Dermis blood vessel endothelial cell (primary cell): ENCODE measurements at places on chromosomes 1 and 21. TPM values are rescaled to one million over a fixed set of nuclear protein-coding genes. Genes with fewer than 3 reads are reported as not detected.

DRAXIN gene
- 0.14 and 0.17 TPM in 2 replicates for total RNA-seq

RGS4 gene
- 9.2 and 26.5 TPM in 2 replicates for total RNA-seq

CRABP2 gene
- total RNA-seq, result 0.34 TPM in 1 of 2 replicates, not detected in the other

IFT25 gene
- total RNA-seq, result 12.6 and 20.8 TPM in 2 replicates

CYP4A11 gene
- total RNA-seq, result not detected in 2 replicates

EFNA3 gene
- 1.9 and 2.2 TPM in 2 replicates for total RNA-seq

PPIAL4G gene
- not detected in 2 replicates for total RNA-seq

PM20D1 gene
- 0.05 TPM in 1 of 2 replicates, not detected in the other for total RNA-seq

HOOK1 gene
- total RNA-seq, result 0.14 and 1.0 TPM in 2 replicates

BCAN gene
- total RNA-seq, result not detected in 2 replicates

ESRRG gene
- total RNA-seq, result 0.05 TPM in 1 of 2 replicates, not detected in the other

NR0B2 gene
- not detected in 2 replicates for total RNA-seq

B4GALT2 gene
- 50.2 and 64.4 TPM in 2 replicates for total RNA-seq

KIF21B gene
- 2.2 and 4.4 TPM in 2 replicates for total RNA-seq

AGBL4 gene
- total RNA-seq, result not detected in 2 replicates

OR2T11 gene
- not detected in 2 replicates for total RNA-seq

PPOX gene
- 14.9 and 18.0 TPM in 2 replicates for total RNA-seq

KRTAP19-1 gene
- not detected in 2 replicates for total RNA-seq

IRF6 gene
- total RNA-seq, result 1.0 and 2.4 TPM in 2 replicates

CTTNBP2NL gene
- 23.8 and 28.0 TPM in 2 replicates for total RNA-seq

CASQ2 gene
- total RNA-seq, result not detected in 2 replicates

LCE3A gene
- not detected in 2 replicates for total RNA-seq

CACNA1E gene
- not detected in 2 replicates for total RNA-seq

HLX gene
- 18.0 and 20.8 TPM in 2 replicates for total RNA-seq

RBBP4 gene
- total RNA-seq, result 193 and 244 TPM in 2 replicates

KCNA3 gene
- not detected in 2 replicates for total RNA-seq

SLC6A17 gene
- 0.51 and 0.84 TPM in 2 replicates for total RNA-seq

MTF1 gene
- total RNA-seq, result 2.4 and 4.4 TPM in 2 replicates

TFB2M gene
- 15.1 and 16.2 TPM in 2 replicates for total RNA-seq

ZNF648 gene
- not detected in 2 replicates for total RNA-seq

APOBEC4 gene
- not detected in 2 replicates for total RNA-seq

RIMS3 gene
- total RNA-seq, result 0.28 and 0.34 TPM in 2 replicates

TBX19 gene
- total RNA-seq, result 0.47 and 0.51 TPM in 2 replicates

C2CD4D gene
- 0.09 TPM in 1 of 2 replicates, not detected in the other for total RNA-seq
